ENCODE measurements at places on chromosomes 16 and 17. TPM values are rescaled to one million over a fixed set of nuclear protein-coding genes. Genes with fewer than 3 reads are reported as not detected.

GRCh38 chr17:29825604-29826003 is 104.4 kb downstream of the SSH2 start:
- DNase-seq, result no peak

The CD68 gene
- 2.0 TPM for total RNA-seq

- peak; percentile 80 for DNase-seq
Observed at GRCh38 chr17:79960788-79961522, 74.7 kb downstream of the TBC1D16 start.

DNA sequence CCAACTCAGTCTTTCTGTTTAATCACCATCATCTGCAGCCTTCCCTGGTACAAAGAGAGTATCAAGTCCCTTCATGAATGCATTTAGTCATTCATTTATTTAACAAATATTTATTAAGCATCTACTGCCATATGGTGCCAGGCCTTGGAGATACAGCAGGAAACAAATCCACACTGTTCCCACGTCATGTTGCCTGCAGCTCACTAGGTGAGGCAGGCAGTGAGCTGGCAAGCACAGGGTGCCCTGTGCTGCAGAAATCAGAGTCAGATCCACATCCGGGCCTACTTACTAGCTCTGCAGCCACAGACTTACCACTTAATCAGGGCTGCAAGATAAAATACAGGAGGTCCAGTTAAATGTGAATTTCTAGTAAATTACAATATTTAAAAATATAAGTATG is 38.5 kb upstream of the CES5A start:
- DNase-seq, result no peak

- DNase-seq, result no peak
Observed at GRCh38 chr17:50584749-50585148, 24.2 kb downstream of the CACNA1G start.

The FLOT2 gene
- 80.4 TPM for total RNA-seq

The HBQ1 gene
- total RNA-seq, result 1.5 TPM

GRCh38 chr16:89132194-89133005 is 38.7 kb downstream of the ACSF3 start:
- DNase-seq, result no peak

DNA sequence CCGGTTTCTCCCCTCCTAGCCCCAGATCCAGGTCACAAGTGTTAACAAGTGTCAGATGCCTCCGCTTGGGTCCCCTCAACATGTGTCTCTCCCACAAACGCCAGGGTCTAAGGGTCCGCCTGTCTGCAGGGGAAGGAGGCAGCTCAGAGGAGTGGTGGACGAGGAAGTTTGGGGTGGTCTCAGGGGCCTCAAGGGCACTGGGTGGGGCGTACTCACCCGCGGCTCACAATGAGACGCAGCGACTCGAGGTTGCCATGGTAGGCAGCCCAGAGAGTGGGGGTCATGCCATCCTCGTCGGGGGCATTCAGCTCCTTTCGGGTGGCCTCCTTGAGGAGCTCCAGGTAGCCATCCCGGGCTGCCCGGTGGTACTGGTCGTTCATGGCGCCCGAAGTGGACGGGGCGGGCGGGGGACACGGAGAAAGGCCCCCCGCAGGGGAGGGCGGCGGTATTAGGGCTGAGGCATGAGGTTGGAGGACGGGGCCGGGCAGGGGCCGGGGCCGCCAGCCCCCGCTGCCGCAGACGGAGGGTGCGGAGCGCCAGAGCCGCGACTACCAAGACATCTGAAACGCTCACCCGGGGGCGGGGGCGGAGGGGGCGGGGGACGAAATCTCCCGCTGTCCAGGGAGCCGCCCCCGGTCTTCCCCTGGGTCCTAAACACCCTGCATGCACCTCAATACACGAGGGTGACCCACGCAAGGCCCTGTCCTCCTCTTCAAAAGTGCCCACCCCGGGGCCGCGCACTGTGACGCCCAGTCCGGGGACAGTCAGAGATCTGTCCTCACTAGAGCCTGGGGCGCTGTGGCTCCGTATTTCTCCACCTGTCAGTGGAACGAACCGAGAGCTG is at the start of gene USH1G:
USH1G (minus strand) TSS at position 562 of the 844 bp plus-strand sequence; CDS start at position 380, 182 bp downstream.
- DNase-seq, result no peak

DNA sequence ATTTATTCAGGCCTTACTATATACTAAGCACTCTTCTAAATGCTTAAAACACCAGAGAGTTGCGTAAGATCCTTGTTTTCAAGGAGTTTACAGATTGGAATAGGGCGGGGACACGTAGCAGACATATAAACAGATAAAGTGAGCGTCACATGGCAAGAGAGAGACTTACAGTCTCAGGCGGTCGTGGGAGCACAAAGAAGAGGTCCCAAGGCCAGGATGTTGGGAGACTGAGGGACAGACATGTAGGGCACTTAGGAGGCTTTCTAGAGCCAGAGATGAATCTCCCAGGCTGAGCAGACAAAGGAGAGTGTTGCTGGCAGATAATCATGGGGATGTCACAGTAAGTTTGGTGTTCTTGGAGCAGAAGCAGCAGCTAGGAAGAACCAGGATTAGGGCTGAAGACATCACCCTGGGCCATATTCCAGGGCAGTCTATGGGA is 119.1 kb upstream of the ANKFN1 start:
- no peak for DNase-seq

The SMIM5 gene
- total RNA-seq, result 0.07 TPM
